ENCODE measurements at places on chromosomes 2 and 18.

- DNase-seq: no peak
Observed at GRCh38 chr2:162327134-162327769, 8.8 kb upstream of the IFIH1 start.

GRCh38 chr2:191245869-191246531 lies 796 bp downstream of the MYO1B start:
- no peak for DNase-seq

- DNase-seq: no peak
Observed at GRCh38 chr2:74593826-74594772, 39.6 kb downstream of the DOK1 start.

GRCh38 chr2:233707940-233708644 lies 4.6 kb upstream of the UGT1A5 start:
- DNase-seq: no peak

- DNase-seq: no peak
Observed at GRCh38 chr2:197308585-197308984, 2.0 kb downstream of the ANKRD44 start.

DNA sequence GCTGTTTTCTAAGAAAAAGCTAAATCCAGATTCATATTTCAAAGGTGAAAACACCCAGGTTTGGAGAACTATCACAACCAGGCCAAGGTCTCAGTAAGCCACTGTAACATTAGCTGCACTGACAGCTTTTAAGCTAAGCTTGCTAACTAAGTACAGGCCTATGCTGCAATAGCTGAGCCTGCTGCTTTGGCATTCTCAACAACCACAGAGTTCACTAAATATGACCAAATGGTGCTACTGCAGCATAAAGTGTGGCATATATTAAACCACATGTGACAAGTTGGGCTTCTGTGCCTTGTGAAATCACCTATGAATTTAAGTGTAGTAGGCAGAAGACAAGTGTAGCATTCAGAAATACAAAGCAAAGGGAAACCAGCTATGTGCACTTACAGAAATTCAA lies 206.7 kb downstream of the TCF4 start:
- DNase-seq: no peak

GRCh38 chr2:132446444-132446843 lies 29.8 kb downstream of the GPR39 start:
- DNase-seq: no peak

- no peak for DNase-seq
Observed at GRCh38 chr2:241788572-241788971, 11.9 kb downstream of the GAL3ST2 start.

- DNase-seq: no peak
Observed at GRCh38 chr2:241814393-241814642, 5.3 kb downstream of the NEU4 start.

DNA sequence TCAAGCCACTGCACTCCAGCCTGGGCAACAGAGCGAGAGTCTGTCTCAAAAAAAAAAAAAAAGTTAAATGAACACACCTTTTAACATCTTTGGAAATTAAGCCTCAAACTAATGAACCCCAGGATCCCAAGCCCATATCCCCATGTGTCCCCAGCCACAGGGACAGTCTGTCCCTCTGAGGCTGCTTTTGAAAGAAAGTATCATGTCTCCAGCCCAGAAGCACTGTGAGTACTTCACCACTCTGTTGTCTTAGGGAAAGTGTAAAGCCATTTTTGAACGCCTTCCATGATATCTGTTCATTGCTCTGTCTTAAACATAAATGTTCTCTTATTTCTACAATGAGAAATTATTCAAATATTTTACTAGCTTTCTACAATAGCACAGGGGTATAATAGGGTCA lies 52.1 kb upstream of the CHMP1B start:
- no peak for DNase-seq

DNA sequence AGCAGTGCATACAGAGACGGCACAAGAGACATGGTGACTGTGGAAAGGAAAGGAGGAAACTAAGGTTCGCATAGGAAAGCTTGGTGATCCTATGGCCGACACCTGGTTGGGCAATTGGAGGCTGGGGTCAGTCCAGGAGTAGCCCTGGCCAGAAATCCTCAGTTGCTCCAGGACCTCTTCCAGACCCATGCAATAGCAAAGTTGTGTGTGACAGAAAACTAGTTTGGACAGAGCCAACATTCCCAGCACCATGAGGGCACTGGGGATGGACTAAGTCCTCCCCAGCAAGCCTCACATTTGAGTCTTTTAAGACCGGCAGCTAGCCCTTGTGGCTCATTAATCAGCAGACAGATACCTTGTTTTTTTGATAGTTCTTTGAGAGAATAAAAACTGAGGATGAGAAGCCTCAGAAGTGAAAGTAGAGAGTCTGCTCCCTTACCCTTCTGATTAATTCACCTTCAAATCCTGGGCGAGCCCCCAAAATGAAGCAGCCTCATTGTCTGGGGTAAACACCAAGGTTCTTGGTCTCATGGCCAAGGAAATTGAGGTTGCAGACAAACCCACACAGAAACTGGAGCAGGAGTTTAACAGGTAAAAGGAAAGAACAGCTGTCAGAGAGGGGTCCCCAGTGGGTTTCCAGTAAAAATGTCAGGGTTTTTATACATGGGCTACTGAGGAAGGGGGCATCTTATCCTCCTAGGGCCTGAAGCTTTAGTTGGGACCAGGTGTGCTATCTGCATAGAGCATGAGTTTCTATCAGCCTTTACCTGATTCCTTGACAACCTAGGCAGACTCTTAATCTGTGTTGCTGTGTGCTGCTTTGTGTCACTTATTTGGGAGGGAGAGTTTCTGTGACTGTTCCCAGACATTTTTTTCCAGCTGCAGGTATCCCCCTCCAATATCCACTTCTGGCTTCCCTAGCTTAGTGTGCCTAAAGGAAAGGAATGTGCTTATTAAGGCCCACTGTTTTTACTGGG lies 39.1 kb downstream of the STK17B start:
- DNase-seq: no peak

DNA sequence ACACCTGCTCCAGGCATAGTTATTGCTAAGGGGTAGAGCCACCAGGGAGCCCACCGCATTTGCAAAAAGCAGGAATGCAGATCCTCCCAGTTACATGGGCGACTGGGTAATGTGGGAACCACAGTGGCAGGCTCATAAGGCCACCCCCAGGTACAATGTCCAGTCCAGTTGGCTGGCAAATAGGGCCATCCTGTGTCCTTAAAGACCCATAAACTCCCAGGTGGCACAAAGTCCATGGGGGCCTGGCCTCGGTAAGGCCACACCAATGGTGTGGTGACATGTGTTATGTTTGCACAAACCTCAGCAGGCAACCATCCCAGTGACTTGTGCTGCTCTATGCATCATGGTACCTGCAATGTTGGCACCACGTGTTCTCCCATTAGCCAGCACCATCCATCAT lies 283.6 kb upstream of the GYPC start:
- DNase-seq: no peak

GRCh38 chr2:234588054-234588430 lies 91.2 kb upstream of the ARL4C start:
- DNase-seq: no peak

- DNase-seq: no peak
Observed at GRCh38 chr18:69022426-69022825, 224.5 kb downstream of the CCDC102B start.

- no peak for DNase-seq
Observed at GRCh38 chr18:46237891-46238290, 133.7 kb downstream of the HAUS1 start.

DNA sequence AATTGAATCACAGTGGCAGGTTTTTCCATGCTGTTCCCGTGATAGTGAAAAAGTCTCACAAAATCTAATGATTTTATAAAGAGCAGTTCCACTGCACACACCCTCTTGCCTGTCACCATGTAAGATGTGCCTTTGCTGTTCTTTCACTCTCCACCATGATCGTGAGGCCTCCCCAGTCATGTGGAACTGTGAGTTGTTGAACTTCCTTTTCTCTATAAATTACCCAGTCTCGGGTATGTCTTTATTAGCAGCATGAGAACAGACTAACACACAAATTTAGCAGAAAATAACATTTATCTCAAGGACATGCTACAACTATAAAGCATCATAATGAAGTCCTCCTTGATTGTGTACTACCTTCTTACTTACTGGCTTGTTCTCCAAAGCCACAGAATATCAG lies 1526.0 kb downstream of the LRP1B start:
- no peak for DNase-seq
